ENCODE measurements at places on chromosomes 11 and 22. TPM values are rescaled to one million over a fixed set of nuclear protein-coding genes. Genes with fewer than 3 reads are reported as not detected.
A peak's percentile ranks its signal among the peaks of the same experiment; 100 is the strongest.

The PANX2 gene
- polyA plus RNA-seq, result 4.3 TPM

The ZNF195 gene
- polyA plus RNA-seq, result 21.8 TPM

The MAP6 gene
- 1.1 TPM for polyA plus RNA-seq

The SLC43A1 gene
- 1.3 TPM for polyA plus RNA-seq

The P2RX3 gene
- not detected for polyA plus RNA-seq

GRCh38 chr11:75430714-75431532, 2.1 kb downstream of the KLHL35 start:
- no peak for DNase-seq

GRCh38 chr11:75583718-75584658, 21.9 kb downstream of the SERPINH1 start:
- DNase-seq, result no peak

DNA sequence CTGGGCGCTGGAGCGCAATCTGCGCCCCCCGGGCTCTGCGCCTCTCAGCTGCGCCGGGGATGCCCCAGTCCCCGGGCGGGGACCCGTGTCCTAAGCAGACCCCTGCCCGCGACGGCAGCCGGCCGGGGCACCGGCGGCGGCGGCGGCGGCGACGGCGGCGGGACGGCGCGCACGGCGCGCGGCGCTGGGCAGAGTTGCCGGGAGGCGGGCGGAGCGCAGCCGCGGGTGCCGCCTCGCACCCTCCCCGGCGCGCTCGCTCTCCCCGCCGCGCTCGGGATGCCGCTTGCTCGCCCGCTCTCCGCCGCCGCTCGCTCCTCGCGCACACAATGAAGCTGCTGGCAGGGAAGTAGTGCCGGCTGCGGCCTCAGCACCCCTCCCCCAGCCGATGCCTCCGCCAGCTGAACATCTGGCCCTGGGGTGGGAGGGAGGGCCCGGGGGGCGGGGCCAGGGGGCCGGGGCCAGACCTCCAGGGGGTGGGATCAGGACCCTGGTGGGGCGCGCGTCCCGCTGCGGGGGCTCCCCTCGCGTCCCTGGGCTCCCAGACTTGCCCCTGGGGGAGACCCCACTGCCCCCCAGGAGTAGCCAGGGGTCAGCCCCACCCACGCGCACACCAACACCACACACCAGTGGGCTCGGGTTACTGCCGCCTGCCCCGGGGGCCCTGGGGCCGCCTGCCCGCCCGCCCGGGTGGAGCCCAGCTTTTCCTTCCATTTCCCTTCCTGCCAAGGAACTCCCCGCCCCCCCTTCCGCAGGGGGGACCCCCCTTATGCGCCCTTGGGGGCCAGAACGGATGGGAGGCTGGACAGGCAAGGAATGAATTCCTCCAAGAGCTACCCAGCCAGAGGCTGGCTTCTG, at the start of gene RCOR2:
Gene RCOR2, minus strand, starts transcription at position 328 of the 855 bp plus-strand sequence. CDS start 708 bp downstream, outside the sequence.
- peak; percentile 91 for DNase-seq

DNA sequence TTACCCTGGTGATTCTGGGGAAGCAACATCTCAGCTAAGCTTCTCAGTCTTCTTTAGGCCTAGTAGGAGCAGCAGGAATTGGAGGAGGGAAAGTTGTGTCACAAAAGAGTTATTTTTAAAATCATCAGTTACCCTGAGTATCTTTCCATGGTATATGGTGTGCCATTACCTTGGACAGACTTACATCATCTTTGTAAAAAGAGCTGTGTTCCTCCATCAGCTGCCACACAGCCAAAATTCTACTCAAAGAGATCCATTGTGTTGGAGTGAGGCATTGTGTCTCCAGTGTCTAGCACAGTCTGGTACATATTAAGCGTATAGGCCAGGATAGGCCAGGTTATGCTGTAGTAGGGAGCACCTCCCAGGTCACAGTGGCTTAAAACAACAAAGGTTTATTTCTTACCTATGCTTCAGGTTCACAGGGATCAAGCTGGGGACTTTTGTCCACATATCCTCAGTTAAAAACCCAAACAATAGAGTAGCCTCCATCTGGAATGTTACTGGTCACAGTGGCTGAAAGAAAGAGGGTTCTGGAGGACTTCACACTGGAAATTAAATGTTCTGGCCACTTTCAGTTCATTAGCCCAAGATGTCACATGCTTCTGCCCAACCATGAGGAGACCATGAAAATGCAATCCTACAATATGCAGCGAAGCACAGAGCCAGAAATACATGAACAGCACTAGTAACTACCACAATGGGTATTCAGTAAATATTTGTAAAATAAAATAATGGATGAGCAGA, 9.9 kb upstream of the TMPRSS5 start:
- no peak for DNase-seq

- no peak for DNase-seq
These were observed 58.1 kb downstream of the LRP5 start for GRCh38 chr11:68370211-68371111.

DNA sequence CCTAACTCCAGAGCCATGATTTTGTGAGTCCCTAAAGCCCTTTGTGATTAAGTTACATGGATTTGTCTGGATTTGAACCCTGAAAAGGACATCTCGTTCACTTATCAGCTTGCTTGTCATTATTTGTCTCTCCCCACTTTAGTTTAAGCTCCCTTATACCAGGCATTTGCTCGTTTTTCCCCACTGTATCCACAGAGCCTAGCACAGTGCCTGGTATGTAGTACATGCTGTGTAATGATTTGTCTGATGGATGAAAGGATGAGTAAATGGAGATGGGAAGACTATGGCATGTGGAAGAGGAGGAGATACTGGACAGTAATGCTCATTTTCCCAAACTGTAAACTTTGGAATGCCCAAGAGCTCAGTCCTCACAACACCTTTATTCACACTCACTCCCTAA, 9.2 kb upstream of the MCHR1 start:
- no peak for DNase-seq

All from A549 (cell line).